ENCODE measurements at places on chromosomes 2 and 18. TPM values are rescaled to one million over a fixed set of nuclear protein-coding genes. Genes with fewer than 3 reads are reported as not detected.

DNA sequence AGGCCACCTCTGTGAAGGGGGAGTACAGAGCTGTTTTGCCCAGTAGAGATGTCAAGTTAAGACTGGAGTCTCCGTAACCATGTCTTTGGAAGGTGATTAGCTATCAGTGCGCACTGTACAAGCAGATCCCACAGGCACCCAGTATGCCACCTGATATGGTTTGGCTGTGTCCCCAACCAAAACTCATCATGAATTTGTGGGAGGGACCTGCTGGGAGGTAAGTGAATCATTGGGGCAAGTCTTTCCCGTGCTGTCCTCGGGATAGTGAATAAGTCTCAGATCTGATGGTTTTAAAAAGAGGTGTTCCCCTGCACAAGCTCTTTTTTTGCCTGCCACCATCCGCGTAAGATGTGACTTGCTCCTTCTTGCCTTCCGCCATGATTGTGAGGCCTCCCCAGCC lies 90.2 kb downstream of the ACTR2 start:
- peaks cover 17% of the 10 kb centered on the region for H3K36me3 ChIP-seq
- H3K4me3 ChIP-seq, result no peak overlapping the region
- no peaks in the 10 kb centered on the region for H3K27me3 ChIP-seq
- H3K4me1 ChIP-seq, result peaks cover 34% of the 10 kb centered on the region
- H3K27ac ChIP-seq, result peak overlapping the region; percentile 2

- H3K27ac ChIP-seq, result no peak overlapping the region
- H3K27me3 ChIP-seq, result peaks cover 22% of the 10 kb centered on the region
- H3K4me1 ChIP-seq, result no peaks in the 10 kb centered on the region
- no peaks in the 10 kb centered on the region for H3K36me3 ChIP-seq
Measured at GRCh38 chr2:230847883-230848388, 16.8 kb upstream of the ITM2C start.

GRCh38 chr2:129369437-129369836 lies 610.0 kb upstream of the RAB6C start:
- H3K27ac ChIP-seq, result no peak overlapping the region
- no peaks in the 10 kb centered on the region for H3K36me3 ChIP-seq
- no peaks in the 10 kb centered on the region for H3K4me1 ChIP-seq
- no peak for DNase-seq

- peaks cover 47% of the 10 kb centered on the region for H3K4me1 ChIP-seq
- no peaks in the 10 kb centered on the region for H3K36me3 ChIP-seq
- no peak for DNase-seq
- no peak overlapping the region for H3K4me3 ChIP-seq
Measured at GRCh38 chr2:236658974-236659757, 89.5 kb downstream of the ACKR3 start.

DNA sequence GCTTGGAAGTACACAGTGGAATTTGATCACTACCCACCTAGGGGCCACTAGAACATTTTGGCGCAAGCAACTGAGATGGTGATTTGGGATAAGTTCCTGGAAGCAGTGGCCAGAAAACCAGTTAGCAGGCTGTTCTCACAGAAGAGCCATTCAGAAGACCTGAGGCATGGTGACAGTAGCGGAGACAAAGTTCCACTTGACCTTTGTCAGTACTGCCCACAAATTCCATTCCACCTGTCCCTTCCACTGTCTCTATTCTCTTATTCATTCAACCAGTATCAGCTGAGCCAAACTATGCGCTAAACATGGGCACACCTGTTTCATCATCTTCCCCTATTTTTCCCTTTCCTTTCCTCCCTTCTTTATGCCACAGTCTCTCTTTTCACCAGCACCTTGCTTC lies 59.2 kb upstream of the PPP1CB start:
- H3K36me3 ChIP-seq, result no peaks in the 10 kb centered on the region
- no peaks in the 10 kb centered on the region for H3K27me3 ChIP-seq
- no peak overlapping the region for H3K4me3 ChIP-seq
- H3K4me1 ChIP-seq, result peaks cover 10% of the 10 kb centered on the region
- no peak overlapping the region for H3K27ac ChIP-seq
- DNase-seq, result no peak

DNA sequence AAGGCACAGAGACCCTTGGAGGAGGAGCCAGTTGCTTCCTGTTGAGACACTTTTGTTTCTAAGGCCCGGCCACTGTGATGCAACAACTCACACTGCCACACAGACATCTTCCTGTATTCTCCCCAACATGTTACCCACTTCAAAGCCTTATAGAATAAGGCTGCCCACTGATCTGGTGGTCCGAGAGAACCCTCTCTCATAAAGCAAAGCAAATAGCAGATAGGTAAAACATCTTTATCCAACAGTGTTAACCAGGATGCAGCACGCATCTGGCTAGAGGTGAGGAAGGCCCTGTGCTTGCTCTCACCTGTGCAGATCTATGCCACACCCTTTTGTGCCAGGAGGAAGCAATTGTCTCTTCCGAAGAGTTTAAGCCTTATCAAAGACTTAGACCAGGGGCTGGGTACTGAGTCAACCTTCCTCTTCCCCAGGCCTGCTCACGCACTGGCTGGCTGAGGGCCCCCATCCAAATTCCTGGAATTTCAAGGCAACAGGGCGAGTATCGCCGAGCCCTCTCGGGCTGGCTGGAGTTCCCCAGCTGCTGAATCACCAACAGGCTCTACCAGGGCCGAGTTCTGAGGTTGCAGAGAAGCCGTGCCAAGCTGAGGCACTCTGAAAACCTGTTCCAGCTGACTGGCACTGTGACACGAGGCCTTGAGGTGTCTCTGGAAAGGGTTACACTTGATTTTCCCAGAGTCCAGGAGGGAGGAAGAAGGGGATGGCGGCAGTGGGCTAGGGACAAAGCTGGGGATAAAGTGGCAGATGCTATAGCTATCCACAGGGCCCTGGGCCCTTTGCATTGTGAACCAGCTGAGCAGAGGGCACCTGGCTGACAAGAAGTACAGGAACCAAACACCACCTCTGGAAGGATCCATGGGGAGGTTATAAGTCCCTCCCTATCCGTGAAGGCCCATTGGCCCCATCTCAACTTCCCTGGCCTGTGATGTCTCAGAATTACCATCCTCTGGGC lies 29.3 kb downstream of the TGFA start:
- no peaks in the 10 kb centered on the region for H3K36me3 ChIP-seq
- peaks cover 6% of the 10 kb centered on the region for H3K27me3 ChIP-seq
- H3K4me1 ChIP-seq, result peaks cover 13% of the 10 kb centered on the region
- DNase-seq, result peak; percentile 76
- H3K27ac ChIP-seq, result no peak overlapping the region

LCT gene
- not detected for total RNA-seq

AGXT gene
- not detected for total RNA-seq

LYPD6 gene
- 1.1 TPM for total RNA-seq

Measured in astrocyte (in vitro differentiated cells and primary cell).